ENCODE measurements at places on chromosomes 16 and 17.

DNA sequence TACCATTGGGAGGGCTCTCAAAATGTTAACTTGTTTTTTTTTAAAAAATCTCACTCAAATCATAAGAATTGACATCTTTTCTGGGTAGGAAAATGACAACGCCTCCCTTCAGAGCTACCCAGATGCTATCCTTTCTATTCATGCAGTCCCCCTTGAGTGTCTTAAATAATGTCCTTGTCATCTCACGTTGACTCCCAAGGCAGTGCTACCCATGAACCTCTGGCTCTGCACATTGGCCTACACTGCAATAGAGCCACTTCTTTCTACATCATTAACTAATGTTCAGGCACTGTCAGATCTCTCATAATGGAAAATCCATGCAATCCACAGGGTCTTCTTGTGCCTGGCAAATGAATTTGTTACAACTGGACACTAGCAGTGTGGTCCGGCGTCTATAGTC, 569.8 kb upstream of the ZFHX3 start:
- no peak for DNase-seq

GRCh38 chr17:65730711-65731169, 169.3 kb upstream of the AXIN2 start:
- peak; percentile 93 for DNase-seq

GRCh38 chr17:59377410-59377809, 46.0 kb downstream of the YPEL2 start:
- DNase-seq = peak; percentile 80

- DNase-seq = peak; percentile 13
Observed at GRCh38 chr16:75703306-75703705, 2.0 kb upstream of the DUXB start.

GRCh38 chr17:36641331-36641876, 40.0 kb downstream of the MRM1 start:
- no peak for DNase-seq

GRCh38 chr17:78558989-78559388, 18.2 kb downstream of the DNAH17 start:
- no peak for DNase-seq

DNA sequence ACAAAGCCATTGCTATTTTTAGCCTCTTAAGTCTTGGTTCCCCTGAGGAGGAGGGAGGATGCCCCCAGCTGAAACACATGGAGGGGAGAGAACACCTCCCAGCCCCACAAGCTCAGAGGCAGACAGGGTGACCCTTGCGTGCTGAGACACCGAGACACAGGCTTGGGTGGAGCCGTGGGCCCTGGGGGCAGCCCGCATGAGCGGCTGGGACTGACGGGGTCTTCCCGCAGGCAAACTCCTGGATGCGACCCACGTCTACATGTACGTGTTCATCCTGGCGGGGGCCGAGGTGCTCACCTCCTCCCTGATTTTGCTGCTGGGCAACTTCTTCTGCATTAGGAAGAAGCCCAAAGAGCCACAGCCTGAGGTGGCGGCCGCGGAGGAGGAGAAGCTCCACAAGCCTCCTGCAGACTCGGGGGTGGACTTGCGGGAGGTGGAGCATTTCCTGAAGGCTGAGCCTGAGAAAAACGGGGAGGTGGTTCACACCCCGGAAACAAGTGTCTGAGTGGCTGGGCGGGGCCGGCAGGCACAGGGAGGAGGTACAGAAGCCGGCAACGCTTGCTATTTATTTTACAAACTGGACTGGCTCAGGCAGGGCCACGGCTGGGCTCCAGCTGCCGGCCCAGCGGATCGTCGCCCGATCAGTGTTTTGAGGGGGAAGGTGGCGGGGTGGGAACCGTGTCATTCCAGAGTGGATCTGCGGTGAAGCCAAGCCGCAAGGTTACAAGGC, 9.8 kb downstream of the SLC16A3 start:
- peak; percentile 77 for DNase-seq

DNA sequence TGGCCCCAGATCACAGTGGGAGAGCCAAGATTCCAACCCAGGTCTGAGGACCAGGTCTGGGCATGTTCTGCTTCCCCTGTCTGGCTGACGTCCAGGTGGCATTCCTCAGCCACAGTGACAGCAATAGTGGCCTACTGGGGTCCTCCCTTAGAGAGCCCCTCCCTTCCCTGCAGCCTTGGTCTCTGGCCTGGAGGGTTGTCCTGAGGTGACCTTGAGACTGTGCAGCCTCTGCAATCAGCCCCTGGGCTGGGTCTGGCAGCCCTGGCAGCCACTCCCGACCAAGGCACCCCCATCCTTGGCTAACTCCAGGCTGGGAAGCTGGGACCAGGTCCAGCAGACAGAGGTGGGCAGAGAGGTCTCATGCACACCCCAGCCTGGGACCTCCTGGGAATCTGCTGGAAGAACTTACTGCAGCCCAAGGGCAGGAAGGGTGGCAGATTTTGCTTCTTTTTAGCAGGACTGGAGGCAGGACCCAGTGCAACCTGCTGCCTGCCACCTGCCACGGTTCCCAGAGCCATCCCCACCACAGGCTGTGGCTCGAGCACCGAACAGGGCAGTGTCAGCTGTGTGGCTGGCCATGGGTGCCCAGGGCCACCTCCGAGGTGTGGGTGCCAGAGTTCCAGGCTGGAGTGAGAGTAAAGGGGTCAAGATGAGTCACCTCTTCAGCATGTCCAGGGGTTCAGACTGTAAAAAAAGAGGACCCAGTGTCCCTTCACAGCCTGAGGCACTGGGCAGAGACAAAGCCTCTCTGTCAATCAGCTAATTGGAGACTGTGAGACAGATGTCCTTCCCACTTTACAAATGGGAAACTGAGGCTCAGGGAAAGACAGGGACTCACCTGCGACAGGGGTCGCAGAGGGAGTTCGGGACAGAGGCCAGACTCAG, 12.6 kb downstream of the GRB7 start:
- DNase-seq = no peak

GRCh38 chr16:12011565-12011964, 35.0 kb downstream of the SNX29 start:
- DNase-seq = no peak

GRCh38 chr16:89018282-89019158, 41.5 kb upstream of the CBFA2T3 start:
- DNase-seq = peak; percentile 64

GRCh38 chr17:29007456-29007855, 1.6 kb upstream of the SEZ6 start:
- no peak for DNase-seq

GRCh38 chr16:70658921-70659320, 12.6 kb downstream of the IL34 start:
- DNase-seq = no peak

- no peak for DNase-seq
Observed at GRCh38 chr17:83170571-83171260, 91.3 kb downstream of the METRNL start.

DNA sequence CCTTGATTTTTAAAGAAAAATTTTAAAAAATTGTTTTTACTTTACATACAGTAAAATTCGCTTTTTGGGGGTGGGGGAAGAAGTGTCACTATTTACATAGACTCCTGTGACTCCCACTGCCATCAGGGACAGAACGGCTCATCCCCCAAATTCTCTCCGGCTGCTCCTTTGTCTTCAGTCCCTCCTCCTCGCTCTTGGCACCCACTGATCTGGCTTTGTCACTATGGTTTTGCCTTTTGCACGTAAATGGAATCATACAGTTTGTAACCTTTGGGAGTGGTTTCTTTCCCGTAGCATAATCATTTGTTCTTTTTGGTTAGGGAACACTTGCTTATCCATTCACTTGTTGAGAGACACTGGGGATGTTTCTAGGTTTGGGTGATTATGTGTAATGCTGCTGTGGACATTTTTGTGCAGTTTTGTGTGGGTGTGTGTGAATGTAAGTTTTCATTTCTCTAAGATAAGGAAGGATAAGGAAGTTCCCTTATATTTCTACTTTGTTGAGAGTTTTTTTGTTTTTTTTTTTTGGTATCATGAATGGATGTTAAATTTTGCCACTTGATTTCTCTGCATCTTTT, 27.4 kb downstream of the RAB11FIP4 start:
- no peak for DNase-seq

All from AG10803 (cell line).